ENCODE measurements at places on chromosomes 4 and X.

GRCh38 chr4:38367642-38368174, 296.3 kb upstream of the KLF3 start:
- ATAC-seq, result no peak

DNA sequence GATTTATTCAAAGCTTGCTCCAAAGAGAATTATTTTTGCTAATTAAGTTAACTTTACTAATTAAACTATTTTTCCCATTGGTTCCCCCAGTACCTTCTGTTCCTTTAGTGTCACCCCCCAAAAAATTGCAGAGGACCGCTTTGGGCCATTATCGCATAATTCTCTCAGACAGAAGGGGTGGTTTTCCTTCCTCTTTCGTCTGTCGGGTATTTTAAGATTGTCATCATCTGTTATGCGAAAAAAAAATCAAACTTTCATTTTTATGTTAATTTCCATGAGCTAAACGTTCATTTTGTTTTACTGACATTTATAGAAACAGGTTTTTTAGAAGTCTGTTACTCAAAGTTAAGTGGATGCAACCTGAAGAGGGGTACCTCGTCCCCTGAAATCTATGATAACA, 76.2 kb upstream of the DDX3X start:
- no peak for ATAC-seq

DNA sequence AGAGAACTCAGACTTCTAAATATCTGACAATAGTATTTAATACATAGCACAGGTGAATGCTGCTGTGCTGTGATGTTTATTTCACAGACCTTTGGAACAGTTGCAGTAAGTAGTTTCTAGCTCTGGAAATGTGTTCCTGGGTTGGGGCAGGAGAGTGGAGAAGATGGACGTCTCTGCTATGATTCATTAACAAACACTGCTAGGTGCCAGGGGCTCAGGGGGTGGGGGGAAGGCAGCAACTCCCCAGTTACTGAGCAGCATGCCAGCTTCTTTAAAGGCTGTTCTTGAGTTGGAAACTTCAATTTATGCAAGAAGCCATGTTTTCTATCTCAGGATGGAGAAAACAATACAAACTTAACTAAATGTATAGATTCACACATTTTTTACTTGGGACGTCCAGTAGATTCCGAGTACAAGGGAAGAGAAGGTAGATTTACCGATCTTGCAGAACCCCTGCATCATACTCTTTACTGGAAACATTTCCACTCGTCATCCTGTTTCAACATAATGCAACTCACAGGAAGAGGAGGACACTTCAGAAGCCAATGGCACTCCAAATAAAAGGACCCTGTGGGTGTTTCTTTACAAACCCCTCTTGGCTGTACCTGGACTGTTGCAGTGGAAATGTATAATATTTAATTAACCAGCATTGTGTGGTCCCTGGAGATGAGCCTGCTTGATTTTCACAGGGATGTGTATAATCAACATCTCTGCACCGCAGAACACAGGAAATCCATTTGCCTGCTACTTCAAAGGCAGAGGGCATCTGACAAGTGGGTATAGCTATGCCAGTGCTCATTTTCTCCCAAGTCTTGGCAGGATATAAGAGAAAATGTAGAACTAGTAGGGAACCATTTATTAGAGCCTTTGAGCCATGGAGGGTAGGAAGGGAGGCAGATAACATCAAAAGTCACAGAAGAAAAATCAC, 171.4 kb downstream of the SH3KBP1 start:
- ATAC-seq, result no peak

DNA sequence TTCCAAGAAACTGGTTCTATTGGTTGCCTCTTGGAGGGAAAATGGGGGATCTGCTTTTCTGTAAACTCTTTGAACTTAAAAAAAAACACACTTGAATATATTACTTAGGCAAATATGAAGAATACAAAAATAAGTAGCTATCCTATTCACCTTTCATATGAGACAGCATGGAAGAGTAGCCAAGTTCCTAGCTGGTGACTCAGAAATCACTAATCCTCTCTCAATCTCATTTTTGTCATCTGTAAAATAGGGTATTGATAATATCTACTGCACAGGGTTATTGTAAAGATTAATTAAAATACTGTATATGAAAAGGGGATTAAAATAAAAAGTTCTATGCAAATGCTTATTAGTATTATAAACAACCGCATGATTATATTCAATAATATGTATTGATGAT, 12.7 kb downstream of the MGARP start:
- no peak for ATAC-seq

DNA sequence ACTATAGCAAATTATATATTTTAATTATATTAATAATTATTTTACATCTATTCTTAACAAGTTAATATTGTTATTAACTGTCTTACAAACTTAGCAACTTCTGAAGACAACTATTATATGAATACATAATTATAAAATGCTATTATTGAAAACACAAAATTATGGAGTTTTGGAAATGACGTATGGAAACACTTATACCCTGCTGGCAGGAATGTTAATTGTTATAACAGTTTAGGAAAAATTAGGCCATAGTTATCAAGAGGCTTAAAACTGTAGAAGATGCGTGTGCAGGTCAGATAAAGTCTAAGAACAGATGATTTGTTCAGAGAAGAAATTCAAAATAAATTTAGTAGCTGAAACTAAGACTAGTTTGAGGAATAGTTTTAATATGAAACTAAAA, 211.7 kb downstream of the FAT4 start:
- ATAC-seq, result no peak

DNA sequence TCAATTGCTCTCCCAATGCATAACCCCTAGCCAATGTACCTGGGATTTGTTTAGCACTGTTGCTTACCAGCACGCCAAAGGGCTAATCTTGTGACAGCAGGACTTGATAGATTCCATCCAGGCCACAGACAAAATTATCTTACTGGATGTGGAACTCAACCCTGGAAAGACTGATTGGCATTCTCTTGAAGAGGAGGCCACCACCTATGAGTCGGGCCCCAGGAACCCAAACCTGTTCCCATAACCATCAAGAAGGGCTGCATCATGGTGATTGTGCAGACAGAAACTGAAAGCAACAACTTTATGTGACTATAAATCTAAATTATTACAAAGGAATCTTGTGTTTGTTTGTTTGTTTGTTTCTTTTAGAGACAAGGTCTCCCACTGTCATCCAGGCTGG, 19.9 kb upstream of the TMEM255A start:
- ATAC-seq, result no peak

GRCh38 chr4:183335369-183335940, 13.2 kb upstream of the CLDN24 start:
- peak; percentile 76 for ATAC-seq

- ATAC-seq, result no peak
Observed at GRCh38 chr4:73668782-73669201, 48.6 kb upstream of the RASSF6 start.

DNA sequence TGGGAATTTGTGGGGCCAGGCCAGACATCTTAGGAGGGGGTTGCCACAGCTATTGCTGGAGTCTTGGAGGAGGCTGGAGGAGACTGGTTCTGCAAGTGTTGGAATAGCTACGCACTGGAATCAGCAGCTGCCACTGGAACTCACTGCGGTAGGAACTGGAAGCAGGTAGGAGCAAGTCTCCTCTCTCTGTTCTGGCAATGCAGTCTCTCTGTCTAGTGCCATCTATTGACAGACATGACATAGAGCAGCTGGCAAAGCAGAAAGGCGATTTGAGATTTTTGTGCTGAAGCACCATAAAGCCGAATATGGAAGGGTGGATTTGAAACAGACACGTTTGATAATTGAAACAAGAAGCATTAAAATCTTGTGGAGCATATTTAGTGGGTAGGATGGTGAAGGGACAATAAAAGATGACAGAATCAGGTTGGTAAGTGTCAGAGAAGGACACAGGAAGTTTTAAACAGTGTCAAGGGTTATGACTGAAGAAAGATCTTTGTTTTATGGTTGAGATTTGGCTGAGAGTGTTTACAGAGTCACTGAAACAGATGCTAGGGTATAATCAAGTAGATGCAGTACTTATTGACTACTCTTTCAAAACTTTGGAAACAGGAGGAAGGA, 23.5 kb upstream of the SYNPO2 start:
- ATAC-seq, result peak; percentile 92

DNA sequence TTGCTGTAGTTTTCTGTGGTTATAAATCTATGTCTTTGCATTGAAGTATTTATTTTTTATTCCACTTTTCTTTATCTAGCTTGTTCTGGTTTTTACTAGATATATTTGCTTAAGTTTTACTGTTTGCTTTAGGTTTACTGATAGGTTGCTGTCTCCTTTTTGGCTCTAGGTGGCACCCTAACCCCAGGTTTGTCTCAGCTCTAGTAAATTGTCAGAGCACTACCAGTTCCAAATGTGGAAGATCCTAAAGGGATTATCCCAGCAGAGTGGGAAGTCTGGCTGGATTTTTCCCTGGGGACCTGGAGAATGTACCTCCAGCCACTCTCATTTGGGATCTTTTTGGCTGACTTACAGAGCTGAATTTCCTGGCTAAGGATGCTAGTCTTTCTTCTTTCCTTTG, 106.1 kb downstream of the PBDC1 start:
- ATAC-seq, result peak; percentile 49

GRCh38 chr4:176718881-176719280, 73.8 kb downstream of the VEGFC start:
- no peak for ATAC-seq

- no peak for ATAC-seq
Observed at GRCh38 chr4:40648742-40649281, 19.1 kb upstream of the RBM47 start.

- no peak for ATAC-seq
Observed at GRCh38 chr4:102454981-102455685, 46.0 kb upstream of the NFKB1 start.

GRCh38 chr4:59381591-59381990, 1818.5 kb upstream of the ADGRL3 start:
- ATAC-seq, result no peak

DNA sequence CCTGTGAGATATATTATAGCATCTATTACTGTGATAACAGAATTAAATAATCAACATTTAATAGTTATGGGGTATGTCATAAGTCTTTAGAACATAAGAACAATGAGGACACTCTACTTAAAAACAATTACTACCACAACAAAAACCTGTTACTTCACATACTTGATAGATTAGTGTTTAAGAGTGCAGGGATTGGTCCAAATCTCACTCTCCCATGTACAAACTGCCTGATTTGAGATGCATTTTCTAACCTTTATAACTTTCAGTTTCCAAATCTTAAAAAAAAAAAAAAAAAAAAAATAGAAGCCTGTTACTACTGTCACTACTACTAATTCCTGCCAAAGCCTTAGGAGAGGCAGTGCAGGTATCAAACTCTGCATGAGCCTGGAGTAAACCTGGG, 5.6 kb downstream of the PCDH18 start:
- no peak for ATAC-seq

GRCh38 chrX:129749069-129749468, 10.3 kb downstream of the XPNPEP2 start:
- ATAC-seq, result no peak

- ATAC-seq, result no peak
Observed at GRCh38 chrX:94576367-94577004, 902.5 kb downstream of the FAM133A start.

DNA sequence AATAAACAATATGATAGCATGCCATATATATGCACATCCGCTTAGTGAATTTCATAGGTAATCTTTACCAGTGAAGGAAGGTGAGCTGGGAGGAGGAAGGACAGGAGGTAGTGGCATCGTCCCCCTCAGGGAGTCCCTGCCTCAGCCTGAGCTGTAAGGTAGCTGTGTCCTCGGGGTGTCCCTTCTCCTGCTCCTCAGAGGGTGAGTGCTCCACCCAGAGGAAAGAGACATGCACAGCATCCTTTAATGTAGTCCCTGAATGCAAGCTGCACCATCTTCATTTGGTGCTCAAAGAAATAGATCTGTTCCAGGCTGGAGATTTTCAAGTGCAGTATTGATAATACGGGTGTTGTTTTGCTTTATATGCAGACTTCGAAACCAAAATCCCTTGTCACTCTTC, 330.4 kb upstream of the SFRP2 start:
- ATAC-seq, result no peak

DNA sequence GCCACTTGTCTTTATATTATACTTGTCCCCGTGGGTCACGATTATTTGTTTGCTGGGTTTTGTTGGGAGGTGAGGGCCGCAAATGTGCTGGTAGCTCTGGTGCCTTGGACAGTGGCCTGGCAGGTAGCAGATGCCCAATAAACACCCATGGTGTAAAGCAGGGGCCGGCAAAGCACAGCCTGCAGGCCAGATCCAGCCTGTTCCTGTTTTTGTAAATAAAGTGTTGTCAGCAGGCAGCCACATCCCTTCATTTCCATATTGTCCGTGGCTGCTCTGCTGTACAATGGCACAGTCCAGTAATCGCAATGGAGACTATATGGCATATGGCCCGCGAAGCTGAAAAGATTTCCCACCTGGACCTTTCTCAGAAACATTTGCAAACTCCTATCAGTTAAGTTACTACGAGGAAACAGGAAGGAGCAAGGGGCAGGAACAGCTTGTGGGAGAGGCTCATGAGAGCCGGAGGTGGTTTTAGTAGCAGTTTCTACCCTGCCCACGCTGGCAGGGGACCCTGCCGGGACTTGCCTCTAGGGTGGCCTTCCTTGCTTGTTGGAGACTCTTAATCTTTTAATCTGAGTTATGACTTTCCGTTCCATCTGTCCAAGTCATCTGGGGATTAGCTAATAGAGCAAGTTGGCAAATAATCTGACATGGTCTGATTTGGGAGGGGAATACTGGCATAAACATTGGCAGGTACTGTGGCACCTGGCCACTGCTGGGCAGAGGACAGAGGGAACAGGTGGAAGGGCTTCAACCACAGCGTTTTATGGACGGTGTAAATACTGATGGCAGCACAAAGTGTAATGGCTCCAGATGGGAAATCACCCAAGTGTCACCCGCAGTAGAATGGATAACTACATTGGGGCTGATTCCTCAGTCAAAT, 19.6 kb downstream of the CLCN4 start:
- ATAC-seq, result peak; percentile 76

DNA sequence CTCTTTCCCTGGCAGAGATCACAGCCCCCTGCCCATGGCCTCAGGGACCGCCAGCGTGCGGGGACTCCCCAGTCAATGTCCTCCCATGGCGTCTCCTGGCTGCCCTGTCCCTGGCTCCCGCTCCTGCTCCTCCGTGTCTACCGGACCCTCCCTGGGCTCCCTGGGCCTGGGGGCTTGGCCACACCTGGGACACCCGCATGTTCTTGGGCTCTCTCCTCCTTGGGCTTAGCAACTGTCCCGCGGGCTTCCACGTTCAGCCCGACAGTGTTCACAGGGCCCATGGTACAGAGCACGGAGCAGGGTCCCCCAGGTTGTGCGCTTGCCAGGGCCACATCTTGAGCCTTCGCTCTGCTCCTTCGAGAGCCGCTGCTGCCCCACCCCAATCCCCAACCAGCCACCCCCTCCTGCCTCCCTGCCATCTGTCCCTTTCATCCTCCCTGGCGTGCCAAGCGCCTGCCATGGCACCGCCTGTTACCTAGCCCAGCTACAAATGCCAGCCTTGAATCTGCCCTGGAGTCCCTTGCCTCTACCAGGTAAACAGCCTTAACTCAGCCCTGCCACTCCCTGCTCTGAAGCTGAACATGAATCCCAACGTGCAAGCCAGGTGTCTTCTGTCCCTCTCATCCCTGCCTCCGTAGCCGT, 3.9 kb downstream of the AVPR2 start:
- no peak for ATAC-seq

GRCh38 chr4:139593091-139593564, 37.1 kb upstream of the SETD7 start:
- ATAC-seq, result no peak

- peak; percentile 82 for ATAC-seq
Observed at GRCh38 chr4:78584863-78585547, 33.4 kb downstream of the ANXA3 start.

- ATAC-seq, result no peak
Observed at GRCh38 chr4:139942241-139942640, 211.7 kb downstream of the MAML3 start.

- ATAC-seq, result no peak
Observed at GRCh38 chr4:905485-906338, 26.4 kb downstream of the GAK start.

Measured in esophagus mucosa (tissue), 1 donor.